ENCODE measurements at places on chromosomes 6 and 20.
A peak's percentile ranks its signal among the peaks of the same experiment; 100 is the strongest.

- peak; percentile 17 for DNase-seq
Measured at GRCh38 chr6:38612143-38612965, 27.4 kb downstream of the BTBD9 start.

DNA sequence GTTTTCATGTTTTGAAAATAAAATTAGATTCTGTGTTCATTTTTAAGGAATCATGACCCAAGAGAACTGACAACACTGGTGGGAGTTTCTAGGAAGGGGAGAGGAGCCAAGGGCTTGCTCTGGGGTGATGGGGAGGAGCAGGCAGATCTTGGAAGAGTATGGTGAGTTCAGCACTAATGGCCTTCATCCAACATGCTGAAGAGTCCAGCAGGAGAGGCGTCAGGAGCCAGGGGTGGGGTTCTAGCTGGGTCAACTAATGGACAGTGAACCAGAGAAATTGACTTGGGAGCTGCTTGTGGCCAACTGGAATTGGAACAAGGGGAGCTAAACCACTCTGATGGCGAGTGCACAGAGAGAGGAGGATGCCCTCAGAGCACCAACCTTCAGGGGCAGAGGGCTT lies 107.1 kb downstream of the MRPL14 start:
- DNase-seq, result no peak

DNA sequence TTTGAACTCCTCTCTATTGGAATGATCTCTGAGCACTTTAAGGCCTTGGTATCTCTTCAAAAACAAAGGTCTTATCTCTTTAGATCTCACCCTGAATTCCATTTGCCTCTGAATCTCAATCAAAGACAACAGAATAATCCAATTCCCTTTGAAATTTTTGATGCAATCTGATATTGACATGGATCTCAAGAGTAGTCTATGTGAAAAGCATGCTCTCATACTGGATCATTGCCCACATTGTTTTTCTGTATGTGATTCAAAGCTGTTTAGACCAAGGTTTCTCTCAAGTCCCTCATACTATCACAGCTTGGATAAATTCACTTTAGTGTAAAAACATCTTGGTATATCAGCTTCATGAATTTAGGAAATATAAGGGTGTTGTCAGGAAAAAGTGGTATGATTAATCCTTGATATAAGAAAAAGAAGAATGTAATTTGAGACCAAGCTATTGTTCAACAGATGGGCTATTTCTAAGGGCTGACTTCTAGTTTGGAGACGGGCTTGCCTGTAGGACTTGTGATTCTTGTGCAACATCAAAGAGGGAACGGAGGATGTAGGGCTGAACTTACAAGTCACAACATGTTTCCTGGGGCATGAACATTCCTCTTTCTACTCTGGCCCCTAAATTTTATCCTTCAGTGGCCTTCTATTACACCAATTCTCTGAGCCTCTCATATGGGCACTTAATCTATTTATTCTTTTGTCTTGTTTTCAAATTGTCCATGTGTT lies 77.9 kb upstream of the CITED2 start:
- peak; percentile 90 for DNase-seq

DNA sequence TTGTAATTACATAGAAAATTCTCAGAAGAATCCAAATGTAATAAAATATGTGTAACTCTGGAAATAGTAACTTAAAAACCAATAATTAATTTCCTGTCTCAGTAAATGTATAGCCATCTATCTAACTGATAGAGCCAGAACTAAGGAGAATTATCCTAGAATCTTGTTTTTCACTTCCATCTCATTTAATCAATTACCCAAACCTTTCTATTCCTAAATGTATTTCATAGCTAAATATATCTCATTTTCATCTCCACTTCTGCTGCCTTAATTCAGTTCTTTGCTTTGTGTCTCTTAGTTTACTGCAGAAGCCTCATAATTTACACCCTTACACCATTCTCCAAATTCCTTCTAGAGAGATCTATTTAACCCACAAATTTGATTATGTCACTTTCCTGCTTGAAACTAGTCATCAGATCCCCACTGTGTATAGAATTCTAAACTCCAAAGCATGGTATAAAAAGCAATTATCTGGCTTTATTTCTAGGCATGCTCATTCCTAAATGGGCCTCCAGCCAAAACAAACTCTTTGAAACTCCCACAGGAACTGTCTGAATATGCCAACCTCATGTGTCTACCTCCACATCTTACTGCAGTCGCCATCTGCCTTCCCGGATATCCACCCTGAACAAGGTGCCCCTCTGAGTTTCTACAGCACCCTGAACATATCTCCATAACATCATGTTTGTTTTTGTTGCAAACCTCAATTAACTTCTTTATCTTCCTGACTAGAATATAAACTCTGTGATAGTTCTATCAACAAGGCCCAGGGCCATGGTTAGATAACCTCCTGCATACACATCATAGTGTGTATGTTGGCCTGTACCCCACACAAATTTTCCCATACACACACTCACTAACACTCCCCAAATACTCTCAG lies 70.5 kb upstream of the ADTRP start:
- DNase-seq, result peak; percentile 65

DNA sequence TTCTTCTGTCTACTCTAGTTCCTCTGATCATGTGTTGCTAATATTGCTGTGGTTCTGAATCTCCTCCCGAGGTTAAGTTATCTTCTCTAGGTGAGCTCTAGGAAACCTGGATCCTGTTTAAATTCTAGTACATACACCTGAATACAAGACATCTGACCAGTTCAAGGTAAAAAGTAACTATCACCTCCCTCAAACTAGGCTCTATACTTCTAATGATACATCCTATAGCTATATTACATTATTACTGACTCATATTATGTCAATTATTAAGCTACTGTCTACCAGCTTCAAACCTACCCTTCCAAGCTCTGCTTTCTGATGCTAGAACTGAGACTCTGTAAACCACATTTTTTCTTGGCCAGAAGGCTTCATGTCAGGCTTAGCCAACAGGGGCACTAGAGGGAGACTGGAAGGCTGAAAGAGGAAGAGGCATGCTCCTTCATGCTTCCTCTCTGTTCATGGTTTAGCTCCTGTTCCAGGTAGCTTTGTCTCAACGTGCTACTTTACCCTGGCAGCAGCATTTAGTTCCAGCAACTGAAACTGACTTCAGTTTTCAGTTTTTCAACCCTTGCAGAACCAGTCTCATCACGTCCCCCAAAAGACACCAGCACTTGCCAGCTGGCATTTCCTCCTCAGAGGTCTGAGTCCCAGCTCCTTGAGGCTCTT lies 148.4 kb upstream of the TOP1 start:
- DNase-seq, result peak; percentile 13

DNA sequence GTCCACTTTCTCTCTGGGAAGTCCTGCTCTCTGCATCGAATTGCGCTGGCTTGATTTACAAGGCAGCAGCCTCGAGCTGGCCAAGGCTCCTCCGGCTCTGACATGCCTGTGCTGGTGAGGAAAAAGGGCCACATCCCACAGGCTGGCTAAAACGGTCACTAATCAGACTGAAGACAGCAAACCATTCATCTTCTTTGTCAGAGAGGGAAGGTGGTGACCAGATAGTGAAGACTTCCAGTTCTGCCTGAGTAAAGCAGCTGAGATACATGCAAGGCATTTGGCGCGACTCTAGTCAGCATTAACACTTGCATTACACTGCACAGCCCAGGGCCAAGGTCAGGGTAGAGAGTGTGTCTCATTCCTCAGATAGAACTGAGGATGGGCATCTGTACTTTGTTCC lies 203.2 kb upstream of the MAP3K7 start:
- DNase-seq, result no peak

DNA sequence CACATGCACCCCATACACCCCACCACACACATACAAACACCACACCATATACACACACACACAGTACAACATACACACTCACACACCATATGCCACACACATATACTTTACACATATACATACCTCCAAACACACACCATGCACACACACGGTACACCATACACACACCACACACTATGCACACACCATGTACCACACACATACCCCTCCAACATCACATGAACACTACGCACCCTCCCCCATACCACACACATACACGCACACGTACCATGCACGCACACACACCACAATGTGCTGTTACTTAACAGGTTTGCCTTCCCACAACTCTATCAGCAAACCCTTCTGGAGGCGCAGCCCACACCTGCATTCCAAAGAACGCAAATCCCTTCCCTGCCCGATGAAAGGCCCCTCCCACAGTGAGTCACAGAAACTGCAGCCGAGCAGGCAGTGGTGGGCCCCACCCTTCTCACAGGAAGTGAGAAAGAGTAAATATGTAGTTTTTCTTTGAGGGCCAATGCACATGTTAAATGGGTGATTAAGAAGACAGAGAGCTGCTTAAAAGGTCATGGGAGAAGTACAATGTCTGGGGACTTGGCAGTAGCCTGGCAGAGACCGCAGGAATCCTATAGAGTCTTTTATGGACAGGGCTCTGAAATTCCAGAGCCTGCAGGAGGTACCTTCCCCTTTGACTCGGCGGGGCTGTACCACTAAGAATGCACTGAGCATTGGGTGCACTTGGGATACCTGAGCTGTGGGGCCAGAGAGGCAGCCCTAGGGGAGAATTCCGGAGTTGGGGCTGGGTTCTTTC lies 34.1 kb upstream of the EZR start:
- peak; percentile 88 for DNase-seq

DNA sequence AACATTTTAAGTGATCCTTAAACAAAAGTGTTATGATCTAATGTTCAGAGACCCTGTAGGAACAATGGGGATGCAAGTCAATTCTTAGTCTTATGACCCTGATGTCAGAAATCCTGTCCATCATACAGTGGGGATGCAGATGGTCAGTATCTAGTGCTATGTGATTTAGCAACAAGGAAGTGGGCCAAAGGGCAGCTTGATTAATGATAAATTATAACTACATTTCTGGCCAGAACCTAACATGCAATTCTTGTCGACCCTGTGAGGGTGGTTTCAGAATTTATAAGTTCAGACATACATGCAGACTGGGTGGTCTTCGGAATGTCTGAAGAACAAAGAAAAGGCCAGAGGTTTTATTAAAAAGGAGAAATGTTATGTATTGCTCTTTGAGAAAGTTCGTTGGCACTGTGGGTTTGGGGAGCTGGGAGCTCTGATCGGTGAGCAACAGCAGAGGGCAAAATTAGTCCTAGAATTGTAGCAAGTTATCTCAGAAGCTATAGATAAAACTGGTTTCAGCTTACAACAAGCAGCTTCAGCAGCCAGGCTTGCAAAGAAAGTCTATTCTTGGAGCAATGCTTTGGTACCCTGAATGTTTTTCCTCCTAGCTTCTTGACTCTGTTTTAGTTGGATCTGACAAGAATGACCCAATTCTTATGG lies 50.8 kb downstream of the RPF2 start:
- DNase-seq, result peak; percentile 70

GRCh38 chr6:120096696-120097260 lies 747.2 kb upstream of the MAN1A1 start:
- no peak for DNase-seq

DNA sequence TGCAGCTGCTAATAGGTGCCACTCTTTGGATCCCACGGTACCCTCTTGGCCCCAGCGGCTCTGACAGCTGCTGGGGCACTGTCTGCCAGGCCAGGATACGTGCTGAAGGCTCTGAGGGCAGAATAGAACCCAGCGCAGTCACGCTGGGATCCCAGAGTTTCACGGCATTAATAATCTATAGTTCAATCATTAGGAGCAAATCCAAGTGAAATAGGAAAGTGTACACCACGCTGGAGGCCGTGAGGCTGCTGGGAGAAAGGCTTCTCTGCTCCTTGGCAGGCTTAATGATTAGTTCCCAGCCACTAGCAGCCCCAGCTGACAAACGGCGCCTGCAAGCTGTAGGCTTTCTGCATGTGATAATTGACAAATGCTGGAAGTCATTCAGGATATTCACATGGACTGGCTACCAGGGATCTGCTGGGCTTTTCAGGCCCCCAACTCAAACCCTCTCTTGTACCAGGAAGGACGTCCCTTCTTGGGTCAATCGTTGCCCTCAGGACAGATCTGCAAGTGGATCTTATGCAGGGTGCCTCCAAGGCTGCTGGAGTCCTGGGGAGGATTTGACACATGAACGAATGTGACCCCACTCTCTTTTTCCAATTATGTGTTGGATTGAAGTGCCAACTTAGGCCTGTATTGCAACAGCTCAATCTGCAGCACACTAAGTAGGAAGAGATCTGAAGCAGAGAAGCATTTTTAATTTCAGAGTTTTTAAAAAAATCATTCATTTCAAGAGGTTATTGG lies 50.1 kb upstream of the INSM1 start:
- DNase-seq, result no peak
